Hepatocyte (in vitro differentiated cells): ENCODE measurements at places on chromosomes 7 and 10. TPM values are rescaled to one million over a fixed set of nuclear protein-coding genes. Genes with fewer than 3 reads are reported as not detected.

Gene WDR11
- 62.6 and 66.6 TPM in 2 replicates for total RNA-seq

Gene KLLN
- total RNA-seq: 0.53 and 1.2 TPM in 2 replicates

Gene CYP26C1
- total RNA-seq: not detected in 2 replicates

Gene CALHM3
- not detected in 2 replicates for total RNA-seq

Gene AZGP1
- 46.1 and 52.6 TPM in 2 replicates for total RNA-seq

- no peak overlapping the region for H3K27ac ChIP-seq
- no peak for DNase-seq
- no peaks in the 10 kb centered on the region for H3K36me3 ChIP-seq
These were observed 75.0 kb downstream of the WNT2 start for GRCh38 chr7:117247809-117248208.

GRCh38 chr10:104591441-104591840 lies 49.6 kb upstream of the SORCS3 start:
- peaks cover 13% of the 10 kb centered on the region for H3K27me3 ChIP-seq
- no peak overlapping the region for H3K4me3 ChIP-seq
- H3K36me3 ChIP-seq: no peaks in the 10 kb centered on the region
- H3K4me1 ChIP-seq: no peaks in the 10 kb centered on the region
- H3K27ac ChIP-seq: no peak overlapping the region

DNA sequence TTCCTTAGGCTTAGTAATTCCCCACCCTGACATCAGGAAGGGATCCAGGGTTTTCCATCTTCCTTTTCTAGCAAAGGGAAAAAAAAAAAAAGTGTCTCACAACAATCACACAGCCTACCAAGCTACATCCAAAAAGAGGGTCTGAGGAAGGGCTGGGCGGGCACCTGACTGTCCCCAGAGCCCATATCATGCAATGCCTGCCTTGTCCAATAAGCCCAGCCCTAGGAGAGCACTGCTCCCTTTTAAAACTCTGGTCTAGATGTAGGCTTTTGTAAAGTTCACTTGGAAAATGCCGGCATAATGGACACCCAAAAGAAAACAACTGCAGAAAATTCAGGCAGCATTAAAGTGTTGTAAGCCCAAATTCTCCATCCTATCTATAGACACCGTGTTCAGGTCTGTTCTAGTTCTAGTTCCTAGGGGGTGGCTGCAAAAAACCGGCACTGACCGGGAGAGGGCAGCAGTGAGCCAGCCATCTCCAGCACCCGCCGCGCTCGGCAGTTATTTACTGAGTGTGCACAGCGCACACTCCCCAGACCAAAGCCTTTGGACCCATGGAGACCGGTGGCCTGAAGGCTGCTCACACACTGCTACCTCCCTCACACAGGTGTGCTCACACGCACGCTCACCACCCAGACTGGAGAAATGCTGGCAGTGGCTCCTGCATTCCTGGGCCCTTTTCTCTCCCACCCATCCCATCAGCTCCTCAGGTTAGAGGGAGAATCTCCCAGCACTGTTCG lies 48.7 kb downstream of the PODXL start:
- peaks cover 10% of the 10 kb centered on the region for H3K4me1 ChIP-seq
- DNase-seq: peak; percentile 92
- no peaks in the 10 kb centered on the region for H3K27me3 ChIP-seq
- no peak overlapping the region for H3K4me3 ChIP-seq

DNA sequence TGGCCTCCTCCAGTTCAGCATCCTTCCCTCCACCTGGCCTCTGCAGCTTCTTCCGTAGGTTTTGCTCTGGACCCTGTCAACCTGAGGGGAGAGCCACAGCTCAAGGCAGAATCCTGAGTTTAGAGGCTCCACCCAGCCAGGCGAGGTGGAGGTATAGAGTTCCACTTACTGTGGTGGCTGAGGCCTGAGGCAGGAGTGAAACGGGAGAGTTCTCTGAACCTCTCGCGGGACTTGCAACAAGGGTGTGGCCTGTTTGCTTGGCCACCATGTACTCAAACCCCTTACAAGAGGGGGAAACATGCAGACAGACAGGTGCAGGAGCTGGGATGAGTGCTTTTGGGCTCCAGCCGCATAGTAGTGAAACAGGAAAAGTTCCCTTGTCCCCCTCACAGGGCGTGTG lies 154.0 kb upstream of the C7orf33 start:
- H3K4me3 ChIP-seq: no peak overlapping the region
- H3K4me1 ChIP-seq: peaks cover 7% of the 10 kb centered on the region
- no peaks in the 10 kb centered on the region for H3K27me3 ChIP-seq
- no peaks in the 10 kb centered on the region for H3K36me3 ChIP-seq
- no peak overlapping the region for H3K27ac ChIP-seq
- no peak for DNase-seq

DNA sequence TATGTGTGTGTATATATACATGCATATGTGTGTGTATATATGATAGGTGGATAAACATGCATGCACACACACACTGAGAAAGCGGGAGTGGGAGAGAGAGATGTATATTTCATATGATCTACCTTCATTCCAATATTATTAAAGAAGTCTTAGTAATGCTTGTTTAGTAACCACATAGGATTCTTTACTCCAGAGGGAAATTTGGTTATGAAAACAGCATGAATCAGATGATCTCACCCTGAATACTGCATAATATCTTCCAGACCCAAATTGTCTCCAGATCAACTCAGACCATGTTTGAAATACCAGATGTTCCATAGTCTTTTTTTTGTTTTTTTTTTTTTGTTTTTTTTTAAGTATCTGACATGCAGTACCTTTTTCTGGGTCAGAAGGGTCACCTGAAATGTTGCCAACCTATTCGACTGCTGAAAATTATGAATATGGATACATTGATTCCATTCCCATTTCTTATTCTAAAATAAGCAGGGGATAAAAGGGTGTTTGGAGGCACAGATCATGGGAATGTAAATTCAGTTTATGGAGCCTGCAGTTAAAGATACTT lies 17.4 kb downstream of the TES start:
- H3K36me3 ChIP-seq: no peaks in the 10 kb centered on the region
- DNase-seq: no peak
- peaks cover 23% of the 10 kb centered on the region for H3K4me1 ChIP-seq
- H3K4me3 ChIP-seq: no peak overlapping the region
- no peak overlapping the region for H3K27ac ChIP-seq

DNA sequence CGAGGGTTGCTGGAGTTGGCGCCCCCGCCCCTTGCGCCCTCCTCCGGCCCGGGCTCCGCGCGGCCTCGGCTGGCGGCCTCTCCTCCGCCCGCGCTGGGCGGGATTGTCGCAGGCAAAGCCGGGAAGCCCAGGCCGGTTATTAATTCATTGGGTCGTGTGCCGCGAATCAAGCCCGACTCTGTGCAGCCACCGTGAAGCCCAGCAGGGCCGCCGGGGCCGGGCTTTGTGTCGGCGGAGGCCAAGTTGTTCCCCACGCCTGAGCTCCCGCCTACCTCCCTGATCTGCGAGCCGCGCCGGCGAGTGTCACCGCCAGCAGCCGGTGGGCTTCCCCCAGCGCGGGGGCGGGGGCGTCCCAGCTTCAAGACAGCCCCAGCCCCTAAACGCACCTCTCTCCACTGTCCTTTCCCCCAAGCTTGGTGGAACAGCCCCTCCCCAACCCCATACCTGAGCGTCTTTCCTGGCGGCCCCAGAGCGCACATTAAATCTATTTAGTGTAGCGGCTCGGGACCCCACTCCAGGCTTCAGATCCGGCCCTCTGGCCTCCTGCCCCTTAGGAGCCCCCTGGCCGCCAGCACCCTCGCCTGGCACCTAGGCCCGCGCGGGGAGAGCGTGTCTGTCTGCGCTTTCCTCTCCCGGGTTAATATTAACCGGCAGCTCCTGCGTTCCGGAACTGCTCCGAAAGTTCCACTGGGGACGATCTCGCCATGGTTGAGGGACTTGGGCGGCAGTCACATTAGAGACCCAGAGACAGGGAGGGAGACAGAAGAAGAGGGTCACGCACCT lies 3.5 kb downstream of the SHH start:
- no peaks in the 10 kb centered on the region for H3K36me3 ChIP-seq
- H3K27ac ChIP-seq: peak overlapping the region; percentile 96
- H3K4me1 ChIP-seq: peaks cover 31% of the 10 kb centered on the region
- peaks cover 74% of the 10 kb centered on the region for H3K27me3 ChIP-seq
- H3K4me3 ChIP-seq: peak overlapping the region; percentile 72
- peak; percentile 73 for DNase-seq

DNA sequence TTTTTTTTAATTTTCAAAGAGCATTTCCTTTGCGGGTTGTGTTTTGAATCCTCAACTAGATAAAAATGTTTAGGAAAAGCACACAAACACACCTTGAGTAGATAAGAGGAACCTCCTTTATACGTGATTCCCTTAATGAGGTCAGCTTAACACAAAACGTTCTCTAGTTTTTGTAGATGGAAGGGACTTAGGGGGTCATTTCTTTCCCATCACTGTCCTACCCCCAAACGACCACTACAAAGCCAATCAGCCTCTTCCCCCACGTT lies 1.2 kb downstream of the SUV39H2 start:
- no peak overlapping the region for H3K27ac ChIP-seq
- peaks cover 10% of the 10 kb centered on the region for H3K4me1 ChIP-seq
- DNase-seq: no peak
- H3K36me3 ChIP-seq: no peaks in the 10 kb centered on the region
- H3K4me3 ChIP-seq: peak overlapping the region; percentile 89
- H3K27me3 ChIP-seq: no peaks in the 10 kb centered on the region

DNA sequence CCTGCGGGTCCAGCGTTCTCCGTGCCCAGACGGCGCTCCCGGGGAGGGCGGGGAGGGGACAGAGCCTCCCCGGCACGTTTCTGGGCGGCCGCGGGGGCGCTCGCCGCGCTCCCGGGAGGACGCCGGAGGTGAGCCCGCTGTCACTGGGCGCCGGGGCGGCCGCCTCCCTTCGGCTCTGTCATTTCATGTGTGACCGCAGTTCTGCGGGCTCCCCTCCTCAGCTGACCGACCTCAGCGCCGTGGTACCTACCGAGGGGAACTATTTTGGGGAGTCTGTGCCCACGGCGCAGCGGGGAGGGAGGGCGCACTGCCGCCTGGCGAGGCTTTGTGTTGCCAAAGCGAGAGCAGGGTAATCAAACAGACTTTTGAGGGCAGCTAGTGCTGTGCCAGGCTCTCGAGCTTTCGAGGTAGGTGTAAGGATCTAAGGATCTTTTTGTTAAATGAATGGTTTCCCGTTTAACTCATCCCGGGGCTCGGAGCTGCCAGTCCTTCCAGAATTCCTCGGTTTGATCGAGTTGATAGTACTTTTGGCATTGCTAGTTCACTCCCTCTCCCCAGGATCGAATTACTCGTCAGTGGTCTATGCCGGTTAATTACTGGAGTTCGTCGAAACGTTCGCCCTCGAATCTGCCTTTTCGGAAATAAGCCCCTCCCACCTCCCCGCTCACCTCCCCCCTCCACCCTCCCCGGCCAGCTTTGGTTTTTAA lies 1.9 kb downstream of the ARID5B start:
- H3K4me3 ChIP-seq: peak overlapping the region; percentile 70
- H3K27me3 ChIP-seq: no peaks in the 10 kb centered on the region
- H3K4me1 ChIP-seq: peaks cover 15% of the 10 kb centered on the region
- DNase-seq: peak; percentile 69
- H3K36me3 ChIP-seq: no peaks in the 10 kb centered on the region
- H3K27ac ChIP-seq: peak overlapping the region; percentile 99
